HCEC 1CT (cell line): ENCODE measurements at places on chromosomes 6 and 20.

DNA sequence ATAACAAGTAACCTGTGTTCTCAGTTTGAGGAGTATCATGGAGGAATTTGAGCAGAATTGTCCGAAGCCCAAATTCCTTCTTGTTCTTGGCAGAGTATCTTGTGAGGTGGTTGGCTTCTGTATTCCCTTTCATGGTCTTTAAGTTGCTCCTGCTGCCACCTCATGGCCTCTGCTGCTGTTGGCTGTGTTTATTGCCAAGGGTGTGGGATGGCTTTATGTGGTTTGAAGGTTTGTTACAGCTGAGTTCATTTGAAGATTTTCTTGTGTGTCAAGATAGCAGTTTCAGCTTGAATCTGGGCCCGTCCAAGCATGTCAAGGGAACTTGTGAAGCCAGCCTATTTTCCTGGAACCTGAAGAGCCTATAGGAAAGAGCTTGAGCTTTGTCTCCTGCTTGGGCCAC is 20.2 kb upstream of the TTK start:
- DNase-seq: no peak

GRCh38 chr6:124962639-124963415 is 590 bp downstream of the RNF217 start:
- peak; percentile 44 for DNase-seq

- DNase-seq: peak; percentile 24
These were observed 109.6 kb upstream of the BACH2 start for GRCh38 chr6:90406142-90406794.

GRCh38 chr6:112005013-112005371 is 48.9 kb upstream of the CCN6 start:
- no peak for DNase-seq

- no peak for DNase-seq
These were observed 1.4 kb upstream of the SLC29A1 start for GRCh38 chr6:44221961-44222335.

DNA sequence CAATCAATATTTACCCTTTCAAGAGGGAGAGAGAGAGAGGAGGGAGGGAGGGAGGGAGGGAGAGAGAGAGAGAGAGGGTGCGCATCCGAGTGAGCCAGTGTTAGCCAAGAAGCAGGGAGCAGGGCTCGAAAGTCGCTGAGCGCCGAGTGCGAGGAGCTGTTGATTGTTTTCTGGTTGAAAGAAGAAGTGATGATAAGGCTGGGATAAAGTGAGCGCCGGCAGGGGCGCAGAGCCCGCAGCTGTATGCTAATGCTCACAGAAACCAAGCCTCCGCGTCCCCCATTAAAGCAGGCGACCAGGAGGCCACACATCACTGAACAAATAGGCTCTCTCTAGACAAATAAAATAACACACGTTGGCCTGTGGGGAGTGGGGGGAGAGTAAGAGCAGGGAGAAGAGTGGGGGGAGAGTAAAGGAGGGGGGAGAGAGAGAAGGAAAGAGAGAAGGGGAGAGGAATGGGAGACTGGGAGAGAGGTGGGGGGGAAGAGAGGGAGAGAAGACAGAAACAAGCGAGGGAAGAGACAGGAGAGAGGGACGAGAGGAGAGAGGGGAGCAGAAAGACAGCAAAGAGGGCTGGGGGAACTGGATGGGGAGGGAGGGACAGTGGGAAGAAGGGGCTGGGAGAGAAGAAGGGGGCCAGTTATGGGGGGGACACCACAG is 5.0 kb upstream of the INSM1 start:
- DNase-seq: no peak

DNA sequence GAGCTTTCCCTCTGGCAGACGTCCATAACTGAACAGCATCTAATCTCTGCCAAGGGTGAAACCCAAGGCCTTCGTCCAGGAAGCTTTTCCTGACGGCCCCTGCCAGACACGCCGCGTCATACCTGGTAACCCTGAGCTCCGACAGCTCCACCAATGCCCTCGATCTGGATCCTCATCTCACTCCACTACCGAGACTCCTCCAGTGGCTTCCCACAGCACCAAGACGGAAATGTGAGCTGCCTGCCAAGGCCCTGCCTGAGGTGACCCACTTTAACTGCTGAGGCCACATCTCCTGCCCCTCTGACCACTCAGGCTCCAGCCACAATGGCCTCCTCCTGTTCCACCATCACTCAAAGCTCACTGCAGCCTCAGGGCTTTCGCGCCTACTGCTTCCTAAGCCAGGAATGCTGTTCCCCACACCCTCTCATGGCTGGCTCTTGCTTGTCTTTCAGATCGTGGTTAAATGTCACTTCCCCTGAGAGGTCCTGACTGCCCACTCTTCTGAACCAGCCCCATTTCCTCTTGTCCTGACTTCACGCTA is 143.2 kb downstream of the PREX1 start:
- DNase-seq: no peak

- no peak for DNase-seq
These were observed 25.3 kb downstream of the RIPOR2 start for GRCh38 chr6:24910331-24910960.

- no peak for DNase-seq
These were observed 750.4 kb downstream of the QKI start for GRCh38 chr6:164164876-164165275.

GRCh38 chr6:71387179-71387578 is 98.6 kb downstream of the OGFRL1 start:
- DNase-seq: peak; percentile 79

GRCh38 chr6:149680503-149680902 is 32.0 kb upstream of the KATNA1 start:
- no peak for DNase-seq

GRCh38 chr6:134875367-134875766 is 74.5 kb downstream of the ALDH8A1 start:
- DNase-seq: no peak

DNA sequence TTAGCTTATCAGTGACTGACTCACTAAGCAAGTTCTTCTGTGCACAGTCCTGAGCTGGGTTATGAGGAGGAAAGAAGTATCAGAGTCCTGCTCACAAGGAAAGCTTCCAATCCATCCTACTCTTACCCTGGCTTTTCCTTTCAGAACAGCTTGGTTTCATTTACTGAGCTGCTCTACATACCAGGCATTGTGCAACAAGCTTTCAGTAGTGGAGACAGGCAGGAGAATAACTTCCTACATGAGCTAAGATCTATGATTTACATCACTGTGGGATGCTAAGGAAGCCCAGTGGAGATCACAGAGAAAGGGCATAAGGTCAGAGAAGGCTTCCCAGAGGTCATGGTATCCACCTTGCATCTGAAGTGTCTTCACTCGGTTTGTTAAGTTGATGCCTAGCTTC is 144.5 kb downstream of the MAP3K7 start:
- no peak for DNase-seq

- DNase-seq: peak; percentile 31
These were observed 20.7 kb upstream of the RREB1 start for GRCh38 chr6:7087066-7087465.

- DNase-seq: no peak
These were observed 30.4 kb downstream of the PTPRA start for GRCh38 chr20:2903686-2904085.

DNA sequence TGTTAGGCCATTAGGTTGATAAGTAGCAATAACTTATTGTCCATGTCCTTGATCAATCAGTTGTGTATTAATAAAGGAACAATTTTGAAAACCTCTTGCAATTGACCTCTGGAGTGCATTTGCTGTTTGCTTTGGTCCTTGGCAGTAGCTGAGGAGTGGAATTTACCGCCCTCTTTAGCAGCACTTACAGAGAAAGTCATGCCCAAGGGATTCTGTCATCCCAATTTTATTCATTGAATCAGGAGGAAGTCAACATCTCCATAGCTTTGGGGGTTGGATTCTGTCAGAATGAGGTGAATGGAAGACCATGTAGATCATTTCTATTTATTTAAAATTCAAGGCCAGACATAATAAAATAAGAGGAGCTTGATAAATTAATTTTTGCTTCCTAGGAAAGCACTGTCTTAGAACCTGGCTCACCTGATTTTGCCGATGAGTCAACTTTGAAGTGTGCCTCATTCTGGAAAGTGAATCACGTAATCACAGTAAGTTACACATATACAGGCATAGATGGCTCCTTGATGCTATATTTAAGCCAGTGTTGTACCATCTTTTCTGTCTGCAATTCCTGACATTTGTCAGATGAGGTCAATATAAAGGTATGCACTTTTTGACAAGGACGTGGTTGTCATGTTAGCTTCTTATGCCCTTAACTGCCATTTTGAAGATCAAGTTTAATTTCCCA is 128.7 kb upstream of the MLIP start:
- DNase-seq: no peak

- peak; percentile 23 for DNase-seq
These were observed at the start of gene VIP for GRCh38 chr6:152750694-152751093. Gene VIP (plus strand): TSS chr6:152750797. CDS start chr6:152752178, 1,381 bp downstream.

- DNase-seq: no peak
These were observed 98.4 kb upstream of the ADTRP start for GRCh38 chr6:11876934-11877433.

- DNase-seq: no peak
These were observed 60.1 kb upstream of the AKIRIN2 start for GRCh38 chr6:87762116-87762515.

- DNase-seq: no peak
These were observed 107.7 kb upstream of the TMEM181 start for GRCh38 chr6:158452191-158452590.

- DNase-seq: no peak
These were observed 42.1 kb upstream of the SRF start for GRCh38 chr6:43128926-43129325.

GRCh38 chr6:145206247-145206907 is 528.9 kb downstream of the EPM2A start:
- peak; percentile 28 for DNase-seq

DNA sequence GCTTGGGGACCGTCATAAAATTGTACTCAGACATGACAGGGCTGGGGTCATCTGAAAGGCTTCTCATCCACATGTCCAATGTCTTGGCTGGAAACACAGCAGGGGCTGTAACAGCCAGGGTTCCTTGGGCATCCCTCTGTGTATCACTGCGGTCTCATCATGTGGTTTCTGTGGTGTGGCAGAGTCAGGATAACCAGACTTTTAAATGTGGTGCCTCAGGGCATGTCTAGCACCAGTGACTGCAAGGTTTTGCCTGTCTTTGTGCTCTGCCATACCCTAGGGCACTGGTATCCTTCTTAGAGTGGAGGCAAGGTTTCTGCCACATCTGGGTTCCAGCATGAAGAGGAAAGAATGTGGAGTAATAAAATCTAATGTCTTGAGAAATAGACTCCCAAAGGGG is 124.2 kb downstream of the PLEKHG1 start:
- no peak for DNase-seq

GRCh38 chr6:145045582-145045981 is 689.7 kb downstream of the EPM2A start:
- no peak for DNase-seq

DNA sequence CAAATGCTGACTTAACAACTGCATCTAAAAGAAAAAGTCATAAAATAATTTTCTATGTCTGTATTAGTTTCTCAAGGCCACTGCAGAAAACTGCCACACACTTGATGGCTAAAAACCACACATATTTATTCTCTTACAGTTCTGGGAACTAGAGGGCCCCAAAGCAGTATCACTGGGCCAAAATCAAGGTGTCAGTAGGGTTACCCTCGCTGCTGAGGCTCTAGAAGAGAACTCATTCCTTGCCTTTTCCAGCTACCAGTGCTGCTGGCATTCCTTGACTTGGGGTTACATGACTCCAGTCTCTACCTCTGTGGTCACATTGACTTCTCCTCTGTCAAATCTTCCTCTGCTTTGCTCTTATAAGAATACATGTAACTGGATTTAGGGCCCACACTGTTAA is 124.6 kb upstream of the THEMIS start:
- DNase-seq: no peak

DNA sequence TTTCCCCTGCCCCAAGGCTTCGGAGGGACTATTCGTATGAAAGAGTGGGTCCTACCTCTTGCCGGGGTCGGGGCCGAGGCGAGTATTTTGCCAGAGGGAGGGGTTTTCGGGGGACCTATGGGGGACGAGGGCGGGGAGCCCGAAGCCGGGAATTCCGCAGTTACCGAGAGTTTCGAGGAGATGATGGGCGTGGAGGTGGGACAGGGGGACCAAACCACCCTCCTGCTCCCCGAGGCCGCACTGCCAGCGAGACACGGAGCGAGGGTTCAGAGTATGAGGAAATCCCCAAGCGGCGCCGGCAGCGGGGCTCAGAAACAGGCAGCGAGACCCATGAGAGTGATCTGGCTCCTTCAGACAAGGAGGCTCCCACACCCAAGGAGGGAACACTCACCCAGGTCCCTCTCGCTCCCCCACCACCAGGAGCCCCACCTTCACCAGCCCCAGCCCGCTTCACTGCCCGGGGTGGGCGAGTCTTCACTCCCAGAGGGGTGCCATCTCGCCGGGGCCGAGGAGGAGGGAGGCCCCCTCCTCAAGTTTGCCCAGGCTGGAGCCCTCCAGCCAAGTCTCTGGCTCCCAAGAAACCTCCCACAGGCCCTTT is 11.3 kb downstream of the PRRC2A start:
- no peak for DNase-seq

- DNase-seq: no peak
These were observed 50.9 kb downstream of the JARID2 start for GRCh38 chr6:15296735-15297134.

DNA sequence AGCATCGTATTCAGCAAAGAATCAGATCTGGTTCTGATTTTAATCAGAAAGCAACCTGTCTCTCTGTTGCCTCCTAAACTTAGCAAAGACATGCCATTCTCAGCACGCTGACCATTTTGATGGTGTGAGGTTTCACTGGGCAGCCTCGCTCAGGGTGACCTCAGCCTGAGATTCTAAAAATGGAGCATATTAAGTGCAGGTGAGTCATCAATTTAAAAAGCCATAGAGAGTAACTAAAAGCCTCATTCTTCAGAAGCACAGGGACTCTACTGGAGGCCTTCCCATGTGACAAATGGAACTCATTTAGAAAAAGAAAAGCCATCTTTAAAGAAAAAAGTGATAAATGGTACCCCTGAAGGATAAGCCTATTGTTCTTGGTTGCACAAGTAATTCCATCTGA is 91.3 kb downstream of the FILIP1 start:
- DNase-seq: peak; percentile 61

- peak; percentile 25 for DNase-seq
These were observed 170.6 kb downstream of the PHACTR1 start for GRCh38 chr6:12886961-12887775.

GRCh38 chr6:21604081-21604480 is 10.5 kb downstream of the SOX4 start:
- DNase-seq: no peak

DNA sequence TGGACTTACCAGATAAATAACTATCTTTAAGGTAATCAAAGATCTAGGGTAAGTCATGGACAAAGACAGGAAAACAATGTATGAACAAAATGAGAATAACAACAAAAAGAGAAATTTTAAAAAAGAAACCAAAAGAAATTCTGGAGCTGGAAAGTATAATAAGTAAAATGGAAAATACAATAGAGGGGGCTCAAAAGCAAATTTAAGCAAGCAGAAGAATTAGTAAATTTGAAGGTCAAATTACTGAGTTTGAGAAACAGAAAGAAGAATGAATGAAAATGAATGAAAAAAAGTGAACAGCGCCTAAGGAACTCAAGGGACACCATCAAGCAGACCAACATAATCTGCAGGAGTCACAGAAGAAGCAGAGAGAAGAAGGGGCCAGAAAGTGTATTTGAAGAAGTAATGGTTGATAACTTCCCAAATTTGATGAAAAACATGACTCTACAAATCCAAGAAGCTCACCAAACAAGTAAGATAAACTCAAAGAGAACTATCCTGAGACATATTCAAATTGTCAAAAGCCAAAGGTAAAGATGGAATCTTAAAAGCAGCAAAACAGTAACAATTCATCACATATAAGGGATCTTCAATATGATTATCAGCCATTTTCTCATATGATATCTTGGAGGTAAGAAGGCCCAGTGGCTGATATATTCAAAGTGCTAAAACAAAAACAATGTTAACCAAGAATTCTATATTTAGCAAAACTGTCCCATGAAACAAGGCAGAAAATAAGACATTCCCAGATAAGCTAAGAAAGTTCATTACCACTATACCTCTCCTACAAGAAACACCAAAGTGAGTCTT is 218.5 kb downstream of the FOXC1 start:
- no peak for DNase-seq
